Activated CD8-positive, alpha-beta memory T cell treated with anti-CD3 and anti-CD28 coated beads for 4 hours (primary cell): ENCODE measurements at places on chromosomes 11 and 22.

GRCh38 chr22:21022507-21022906 is 7.5 kb downstream of the P2RX6 start:
- DNase-seq: no peak

DNA sequence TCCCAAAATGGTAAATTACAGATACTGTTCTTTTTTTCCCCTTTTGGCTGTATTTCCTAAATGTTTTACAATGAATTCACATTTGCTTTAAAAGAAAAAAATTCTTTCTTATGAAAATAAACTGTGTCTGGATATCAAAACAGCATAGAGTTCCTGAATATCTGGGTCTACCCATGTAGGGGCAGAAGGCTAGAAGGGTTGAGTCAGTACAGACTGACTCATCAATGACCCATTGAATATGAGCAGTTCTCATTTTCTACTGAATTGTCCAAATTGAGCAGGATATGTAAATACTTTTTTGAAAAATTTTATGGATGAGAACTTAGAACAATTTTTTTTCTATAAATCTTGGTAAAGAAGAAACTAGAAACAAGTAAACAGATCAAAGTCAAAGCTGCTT is 16.3 kb upstream of the C11orf87 start:
- no peak for DNase-seq

DNA sequence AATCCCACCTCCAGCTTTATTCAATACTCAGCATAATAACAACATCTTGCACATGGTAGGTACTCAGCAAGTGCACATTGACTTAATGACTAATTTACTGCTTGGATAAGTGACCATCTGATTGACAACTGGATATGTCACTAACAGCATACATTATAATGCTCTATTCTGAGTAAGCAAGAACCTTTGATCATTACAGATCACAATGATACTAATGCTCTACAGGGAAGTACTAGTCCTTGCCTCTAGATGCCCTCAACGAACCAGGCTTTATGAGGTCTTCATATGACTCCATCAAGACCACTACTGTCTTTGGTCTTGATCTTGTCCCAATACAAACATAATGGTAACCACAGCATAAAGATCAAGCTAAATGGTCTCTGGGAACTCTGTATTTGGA is 167.6 kb upstream of the MTMR2 start:
- no peak for DNase-seq

DNA sequence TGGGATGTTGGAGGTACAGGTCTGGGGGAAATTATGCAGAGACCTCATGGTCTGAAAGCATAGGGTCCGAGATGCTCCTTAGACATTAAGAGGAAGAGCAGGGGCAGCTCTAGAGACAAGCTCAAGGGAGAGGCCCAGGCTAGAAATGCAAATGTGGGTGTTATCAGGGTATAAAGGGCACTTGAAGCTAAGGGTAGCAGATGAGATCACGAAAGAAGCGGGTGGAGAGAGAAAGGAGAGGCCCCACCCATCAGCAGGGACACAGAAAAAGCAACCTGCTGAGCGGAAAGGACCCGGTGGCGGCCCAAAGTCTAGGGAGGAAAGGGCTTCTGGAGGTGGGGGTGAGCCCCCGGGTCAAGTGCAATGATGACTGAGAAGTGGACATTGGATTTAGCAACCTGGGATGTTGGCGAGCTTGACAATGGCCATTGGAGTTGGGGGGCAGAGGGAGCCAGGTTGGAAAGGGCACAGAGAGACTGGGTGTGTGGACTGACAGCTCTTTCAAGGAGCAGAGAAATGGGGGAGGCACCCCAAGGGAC is 8.9 kb downstream of the TMPRSS6 start:
- no peak for DNase-seq

DNA sequence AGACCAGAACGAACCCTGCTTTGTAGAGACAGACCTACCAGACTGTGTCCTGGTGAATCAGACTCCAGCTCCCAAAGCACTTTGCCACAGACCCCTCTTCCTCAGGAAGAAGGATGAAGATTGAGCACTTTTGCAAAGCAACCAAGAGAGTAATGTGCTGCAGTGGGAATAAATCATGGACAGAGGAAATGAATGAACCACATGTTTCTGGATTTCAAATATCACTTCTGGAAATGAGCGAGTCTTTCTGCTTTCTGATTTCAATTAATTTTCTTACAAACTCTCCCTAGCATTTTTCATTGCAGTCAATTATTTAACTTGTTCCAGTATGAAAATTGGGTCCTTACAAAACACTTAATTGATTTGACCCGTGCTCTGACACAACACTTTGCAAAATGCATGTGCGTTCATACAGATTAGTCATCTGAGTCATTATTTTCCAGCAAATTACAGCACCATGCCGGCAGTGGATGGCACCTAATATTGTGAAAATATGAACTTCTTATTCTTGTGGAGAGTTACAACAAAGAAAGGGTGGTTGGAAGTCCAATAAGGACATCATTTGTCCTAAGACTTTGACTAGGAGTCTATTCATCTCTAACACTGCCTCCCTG is 315.9 kb upstream of the CCDC90B start:
- no peak for DNase-seq
